ENCODE measurements at places on chromosomes 16 and 17. TPM values are rescaled to one million over a fixed set of nuclear protein-coding genes. Genes with fewer than 3 reads are reported as not detected.

DNA sequence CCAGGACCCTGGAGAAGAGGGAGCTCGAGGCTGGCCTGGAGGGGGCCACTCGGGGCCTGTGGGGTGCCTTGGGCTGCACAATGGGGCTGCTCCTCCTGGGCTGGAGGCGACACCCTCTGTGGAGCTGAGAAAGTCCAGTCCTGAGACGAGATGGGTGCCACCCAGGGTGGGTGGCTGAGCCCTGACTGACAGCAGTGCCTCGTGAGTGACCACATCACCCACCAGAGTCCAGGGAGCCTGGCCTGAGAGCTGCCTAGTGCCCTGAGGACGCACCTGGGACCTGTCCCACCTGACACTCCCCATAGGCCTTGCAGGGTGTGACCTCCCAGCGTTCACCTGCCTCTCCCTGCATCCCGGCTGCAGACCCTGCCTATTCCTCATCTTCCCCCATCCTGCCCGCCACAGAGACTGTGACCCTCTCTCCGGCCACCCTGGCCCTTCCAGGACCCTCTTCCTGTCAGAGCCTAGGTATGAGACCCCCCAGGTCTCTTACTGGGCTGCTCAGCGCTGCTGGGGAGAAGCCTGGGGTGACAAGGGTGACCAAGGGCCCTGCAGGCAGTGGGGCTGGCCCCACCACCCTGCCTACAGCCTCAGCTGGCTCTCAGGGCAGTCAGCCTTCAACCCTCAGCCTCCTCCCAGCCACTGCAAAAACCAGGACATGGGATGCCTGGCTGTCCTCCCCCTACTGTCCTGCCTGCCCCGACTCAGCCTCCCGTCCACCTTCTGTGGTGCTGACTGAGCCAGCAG lies 41.2 kb downstream of the TNFRSF13B start:
- DNase-seq: no peak

Gene EVI2A
- 16.6 TPM for total RNA-seq

DNA sequence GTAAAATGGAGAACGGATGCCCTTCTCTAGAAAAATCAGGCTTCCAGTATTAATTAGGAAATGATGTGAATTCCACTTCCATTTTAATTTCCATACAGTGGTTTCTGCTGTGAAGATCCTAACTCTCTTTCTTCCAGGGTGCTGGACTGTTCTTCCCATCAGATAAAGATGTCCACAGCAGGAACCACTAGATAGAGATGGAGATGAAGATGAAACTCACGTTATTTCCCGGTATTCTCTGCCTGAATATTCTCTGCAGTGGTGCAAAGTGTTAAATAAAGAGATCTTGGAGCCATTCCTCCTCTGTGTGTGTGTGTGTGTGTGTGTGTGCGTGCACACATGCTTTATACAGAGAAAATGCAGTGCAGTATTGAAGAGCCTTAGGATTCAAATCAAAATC lies 727.5 kb downstream of the KCNJ2 start:
- peak; percentile 48 for DNase-seq

DNA sequence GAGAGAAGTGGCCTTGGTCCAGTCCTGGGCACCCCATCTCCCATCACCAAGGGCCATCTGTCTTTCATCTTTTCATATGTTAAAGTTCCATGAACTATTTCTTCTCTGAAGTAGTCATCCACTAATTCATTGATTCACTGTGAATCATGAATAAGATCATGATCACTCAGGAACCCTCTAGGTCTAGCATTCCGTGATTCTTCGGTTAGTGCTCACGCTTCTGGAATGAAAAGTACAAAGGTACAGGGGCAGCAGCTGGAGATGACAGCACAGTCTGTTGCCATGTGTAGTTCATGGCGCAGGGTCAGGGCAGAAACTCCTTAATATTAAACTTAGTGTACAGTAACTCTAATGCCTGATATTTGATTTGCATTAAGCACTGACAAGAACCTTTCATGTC lies 127.1 kb downstream of the CDH13 start:
- DNase-seq: peak; percentile 72

GRCh38 chr17:69188064-69188463 lies 40.6 kb downstream of the ABCA10 start:
- DNase-seq: no peak

DNA sequence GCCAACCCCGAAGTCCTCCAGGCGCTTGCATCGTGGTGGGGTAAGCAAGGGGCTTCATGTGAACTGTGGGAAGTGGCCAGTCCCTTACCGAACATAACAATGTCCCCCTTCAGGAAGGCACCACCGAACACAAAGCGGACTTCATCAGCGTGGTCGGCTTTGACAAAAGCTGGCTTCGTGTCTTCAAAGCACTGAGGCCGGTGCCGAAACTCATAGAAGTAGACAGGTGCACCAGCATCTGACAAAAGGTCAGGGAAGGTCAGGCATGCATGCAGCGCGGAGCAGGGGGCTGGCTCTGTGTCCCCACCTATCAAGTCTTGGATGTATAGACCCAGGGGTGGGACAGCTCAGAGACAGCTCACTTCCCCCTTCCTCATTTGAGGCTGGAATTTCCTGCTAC lies 16.6 kb upstream of the CES1 start:
- no peak for DNase-seq

DNA sequence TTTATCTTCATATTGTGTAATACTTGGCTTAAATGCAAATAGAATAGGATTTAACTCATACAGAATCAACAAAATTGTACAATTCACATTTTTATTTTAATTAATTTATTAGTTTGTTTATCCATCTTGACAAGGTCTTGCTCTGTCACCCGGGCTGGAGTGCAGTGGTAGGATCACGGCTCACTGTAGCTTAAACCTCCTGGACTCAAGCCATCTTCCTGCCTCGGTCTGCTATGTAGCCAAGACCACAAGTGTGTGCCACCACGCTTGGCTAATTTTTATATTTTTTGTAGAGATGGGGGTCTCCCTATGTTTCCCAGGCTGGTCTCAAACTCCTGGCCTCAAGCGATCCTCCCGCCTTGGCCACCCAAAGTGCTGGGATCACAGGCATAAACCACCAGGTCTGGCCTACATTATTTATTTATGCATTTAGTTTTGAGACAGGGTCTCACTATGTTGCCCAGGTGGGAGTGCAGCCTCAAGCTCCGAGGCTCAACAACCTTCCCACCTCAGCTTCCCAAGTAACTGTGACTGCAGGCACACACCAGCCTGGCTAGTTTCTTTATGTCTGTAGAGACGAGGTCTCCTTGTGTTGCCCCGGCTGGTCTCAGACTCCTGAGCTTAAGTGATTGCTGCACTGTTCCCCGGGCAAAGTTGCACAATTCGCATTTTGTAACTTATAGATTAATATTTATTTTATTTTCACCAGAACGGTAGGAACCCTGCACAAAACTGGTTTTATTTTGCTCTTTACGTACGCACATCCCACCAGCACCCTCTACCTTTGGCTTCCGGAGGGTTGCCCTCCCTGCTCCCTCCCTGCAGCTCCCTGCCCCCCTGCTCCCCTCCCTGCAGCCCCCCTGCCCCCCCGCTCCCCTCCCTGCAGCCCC lies 4.9 kb downstream of the DPEP1 start:
- peak; percentile 36 for DNase-seq

GRCh38 chr16:49575346-49576172 lies 202.0 kb downstream of the C16orf78 start:
- peak; percentile 3 for DNase-seq

Gene TBC1D3I
- total RNA-seq: not detected

DNA sequence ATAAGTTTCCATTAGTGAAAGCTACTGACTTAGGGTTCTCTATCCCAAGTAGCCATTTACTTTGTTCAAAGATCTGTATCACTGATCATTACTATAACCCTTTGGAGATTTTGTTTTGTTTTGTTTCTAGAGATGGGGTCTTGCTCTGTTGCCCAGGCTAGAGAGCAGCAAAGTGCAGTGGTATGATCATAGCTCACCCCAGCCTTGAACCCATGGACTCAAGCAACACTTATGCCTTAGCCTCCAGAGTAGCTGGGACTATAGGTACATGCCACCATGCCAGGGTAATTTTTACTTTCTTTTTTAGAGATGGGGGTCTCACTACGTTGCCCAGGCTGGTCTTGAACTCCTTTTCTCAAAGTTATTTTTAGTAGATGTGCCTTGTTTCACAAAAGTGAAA lies 154.7 kb downstream of the KCNJ2 start:
- no peak for DNase-seq

Gene ACOX1
- 21.4 TPM for total RNA-seq

- DNase-seq: no peak
Observed at GRCh38 chr17:63847525-63848249, 5.2 kb upstream of the SMARCD2 start.

DNA sequence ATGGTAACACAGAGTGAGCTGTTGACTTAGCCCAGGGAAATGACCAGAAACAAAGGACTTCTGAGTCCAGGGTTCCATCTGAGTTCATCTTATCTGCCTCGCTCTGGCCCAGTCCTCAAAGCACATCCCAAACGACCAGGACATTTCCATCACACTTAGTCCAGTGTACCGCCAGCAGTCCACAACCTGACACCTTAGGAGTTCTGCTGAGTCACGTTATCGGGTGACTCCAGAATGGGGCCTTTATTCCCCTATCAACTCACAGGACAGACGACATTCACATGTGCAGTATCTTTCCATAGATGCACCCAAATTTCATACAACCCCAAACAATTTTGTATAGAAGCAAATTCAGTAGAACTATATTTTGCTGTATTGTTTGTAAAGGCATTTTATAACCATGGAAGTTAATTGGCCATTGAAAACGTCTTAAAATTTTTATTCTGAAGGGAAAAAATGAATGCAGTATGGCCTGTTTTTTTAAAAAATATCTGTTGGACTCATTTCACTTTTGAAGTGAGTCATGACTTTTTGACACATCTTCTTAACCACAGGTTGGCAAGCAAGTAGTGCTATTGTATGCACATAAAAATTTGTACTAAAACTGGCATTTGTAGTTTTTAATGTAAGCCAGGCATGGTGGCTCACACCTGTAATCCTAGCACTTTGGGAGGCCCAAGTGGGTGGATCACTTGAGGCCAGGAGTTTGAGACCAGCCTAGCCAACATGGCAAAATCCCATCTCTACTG lies 46.3 kb downstream of the ZNF18 start:
- DNase-seq: no peak

GRCh38 chr17:2925011-2925410 lies 128.8 kb downstream of the RAP1GAP2 start:
- DNase-seq: peak; percentile 74

GRCh38 chr17:41354536-41354935 lies 3.9 kb upstream of the KRT33A start:
- DNase-seq: no peak

- no peak for DNase-seq
Observed at GRCh38 chr16:2687531-2688308, 5.4 kb downstream of the KCTD5 start.

Gene TM4SF5
- total RNA-seq: not detected

Gene TEKT5
- total RNA-seq: not detected

DNA sequence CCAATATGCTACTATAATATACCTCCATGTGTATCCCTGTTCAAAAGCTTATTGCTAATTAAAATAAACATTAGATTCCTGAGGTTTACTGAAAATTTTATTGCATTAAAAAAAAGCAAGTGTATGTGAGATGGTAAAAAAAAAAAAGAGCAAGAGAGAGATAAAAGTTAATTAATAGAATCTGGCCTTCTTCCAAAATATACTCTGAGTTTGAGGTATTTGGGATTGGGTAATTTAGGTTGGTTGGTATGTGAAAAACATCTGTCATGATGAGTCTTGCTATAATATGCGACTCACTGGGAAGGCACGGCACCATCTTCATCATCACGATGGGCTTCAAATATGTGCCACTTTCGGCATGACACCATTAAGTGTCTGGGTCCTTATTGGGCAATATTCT lies 711.1 kb upstream of the SOX9 start:
- DNase-seq: peak; percentile 91

GRCh38 chr17:76641501-76641900 lies 2.1 kb downstream of the ST6GALNAC1 start:
- DNase-seq: no peak

Gene ITGAL
- not detected for total RNA-seq

Gene LRRC36
- total RNA-seq: not detected

DNA sequence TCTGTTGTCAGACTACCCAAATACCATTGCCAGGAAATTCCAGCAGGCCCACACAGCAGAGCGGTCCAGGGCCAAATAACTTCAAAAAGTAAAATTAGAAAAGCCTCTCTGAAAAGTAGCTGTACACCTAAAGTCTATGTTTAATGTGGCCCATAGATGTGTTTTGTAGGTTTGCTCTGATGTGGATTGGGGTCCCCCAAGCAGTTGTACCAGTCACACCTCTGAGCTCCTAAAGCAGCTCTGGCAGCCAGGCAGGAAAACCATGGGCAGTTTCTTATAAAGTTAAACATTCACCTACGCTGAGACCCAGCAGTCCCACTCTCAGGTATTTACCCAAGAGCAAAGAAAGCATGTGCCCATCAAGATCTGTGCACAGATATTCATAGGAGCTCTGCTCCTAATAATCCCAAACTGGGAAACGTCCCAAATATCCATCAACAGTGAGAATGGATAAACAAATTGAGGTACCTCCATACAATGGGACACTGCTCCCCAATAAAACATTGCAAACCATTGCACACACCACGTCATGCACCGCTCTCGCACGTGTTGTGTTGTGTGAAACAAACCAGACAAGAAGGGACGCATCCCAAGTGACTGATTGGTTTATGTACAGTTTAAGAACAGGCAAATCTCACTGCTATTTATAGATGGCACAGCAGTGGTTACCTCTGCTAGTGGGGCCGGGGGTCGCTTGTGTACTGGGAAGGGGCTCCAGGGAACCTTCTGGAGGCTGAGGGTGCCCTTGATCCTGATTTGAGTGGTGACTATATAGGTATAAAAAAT lies 15.8 kb upstream of the PRM1 start:
- DNase-seq: no peak

Gene CCL5
- total RNA-seq: 4.0 TPM

DNA sequence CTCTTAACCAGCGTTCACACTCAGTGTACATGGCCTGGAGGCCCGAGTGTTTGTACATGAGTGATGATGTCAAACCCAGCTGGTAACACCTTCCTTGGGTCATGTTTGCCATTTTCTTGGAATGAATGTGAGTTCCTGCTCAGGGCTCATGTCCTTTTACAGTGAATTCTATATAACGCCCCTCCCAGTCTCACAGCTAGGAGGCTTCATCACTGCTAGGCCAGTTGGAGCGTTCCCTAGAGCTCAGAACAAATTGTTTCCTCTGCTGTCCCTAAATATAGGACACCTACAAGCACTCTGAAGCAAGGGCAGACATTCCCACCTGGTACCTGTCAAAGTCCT lies 5.5 kb downstream of the TIMM22 start:
- DNase-seq: no peak

- peak; percentile 92 for DNase-seq
Observed at GRCh38 chr17:16926571-16927451, 45.1 kb downstream of the TNFRSF13B start.

- DNase-seq: no peak
Observed at GRCh38 chr16:47342055-47342454, 118.8 kb downstream of the ITFG1 start.

Gene MT1F
- 9.0 TPM for total RNA-seq

Gene DYNLRB2
- not detected for total RNA-seq

- DNase-seq: no peak
Observed at GRCh38 chr16:28876973-28877654, 1.2 kb upstream of the ATP2A1 start.

DNA sequence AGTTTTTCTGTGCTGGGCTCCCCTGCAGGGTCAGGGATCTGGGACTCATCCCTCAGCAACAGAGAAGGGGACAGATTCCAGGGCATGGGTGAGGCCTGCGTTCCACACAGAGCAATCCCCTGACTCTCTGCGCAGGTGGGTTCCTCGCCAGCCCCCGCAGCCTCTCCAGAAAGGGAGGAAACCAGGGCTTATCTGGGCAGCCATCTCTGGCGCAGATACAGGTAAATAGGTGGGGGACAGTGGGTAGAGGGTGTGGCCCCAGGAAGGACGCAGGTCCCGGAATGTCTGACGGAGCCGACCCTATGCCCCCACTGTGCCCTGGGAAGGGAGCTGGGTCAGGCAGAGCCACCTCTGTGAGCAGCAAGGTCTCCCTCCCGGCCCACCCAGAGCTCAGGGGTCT lies 23.2 kb downstream of the PIEZO1 start:
- DNase-seq: no peak
